ENCODE measurements at places on chromosomes 7 and 10. TPM values are rescaled to one million over a fixed set of nuclear protein-coding genes. Genes with fewer than 3 reads are reported as not detected.

- DNase-seq: no peak
Measured at GRCh38 chr10:123556049-123556448, 110.1 kb upstream of the GPR26 start.

- peak; percentile 40 for DNase-seq
Measured at GRCh38 chr7:1768832-1769231, 98.8 kb downstream of the ELFN1 start.

DNA sequence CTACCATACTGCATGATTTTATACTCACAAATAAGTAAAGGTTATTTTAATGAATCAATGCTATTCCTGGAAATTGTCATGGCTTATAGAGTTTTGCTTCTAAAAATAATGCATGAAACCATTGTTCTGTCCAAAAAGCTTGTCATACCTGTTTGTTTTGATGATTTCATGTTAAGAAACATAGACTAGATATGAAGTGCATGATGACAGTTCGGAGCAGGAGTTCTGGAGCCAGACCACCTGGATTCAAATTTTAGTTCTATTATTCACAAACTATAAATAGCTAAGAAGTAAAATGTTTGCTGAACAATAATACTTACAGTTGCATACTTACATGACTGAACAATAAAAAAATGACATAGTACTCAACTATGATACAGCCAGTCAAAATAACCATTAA lies 107.0 kb upstream of the AKR1E2 start:
- no peak for DNase-seq

DNA sequence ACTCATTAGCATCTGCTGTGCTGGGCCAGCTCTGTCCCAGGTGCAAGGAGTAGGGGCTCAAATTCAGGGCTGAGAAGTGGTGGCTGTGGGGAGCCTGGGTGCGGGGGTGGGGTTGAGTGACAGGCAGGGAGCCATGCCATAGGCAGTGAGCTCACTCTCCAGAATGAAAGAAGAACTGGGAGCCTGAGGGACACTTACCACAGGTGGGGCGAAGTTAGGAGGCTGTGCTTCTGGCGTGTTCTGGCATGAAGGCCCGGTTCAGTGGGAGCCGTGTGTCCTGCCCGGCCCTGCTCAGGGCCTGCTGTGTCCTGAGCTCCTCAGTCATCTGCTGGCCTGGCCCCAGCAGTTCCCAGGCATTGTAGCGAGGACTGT lies 62.5 kb downstream of the MKI67 start:
- DNase-seq: no peak

GRCh38 chr7:137658190-137658900 lies 188.4 kb downstream of the DGKI start:
- DNase-seq: no peak

GRCh38 chr10:69807122-69807521 lies 5.4 kb downstream of the COL13A1 start:
- peak; percentile 50 for DNase-seq

- no peak for DNase-seq
Measured at GRCh38 chr10:85919491-85920021, 447.0 kb downstream of the GRID1 start.

DNA sequence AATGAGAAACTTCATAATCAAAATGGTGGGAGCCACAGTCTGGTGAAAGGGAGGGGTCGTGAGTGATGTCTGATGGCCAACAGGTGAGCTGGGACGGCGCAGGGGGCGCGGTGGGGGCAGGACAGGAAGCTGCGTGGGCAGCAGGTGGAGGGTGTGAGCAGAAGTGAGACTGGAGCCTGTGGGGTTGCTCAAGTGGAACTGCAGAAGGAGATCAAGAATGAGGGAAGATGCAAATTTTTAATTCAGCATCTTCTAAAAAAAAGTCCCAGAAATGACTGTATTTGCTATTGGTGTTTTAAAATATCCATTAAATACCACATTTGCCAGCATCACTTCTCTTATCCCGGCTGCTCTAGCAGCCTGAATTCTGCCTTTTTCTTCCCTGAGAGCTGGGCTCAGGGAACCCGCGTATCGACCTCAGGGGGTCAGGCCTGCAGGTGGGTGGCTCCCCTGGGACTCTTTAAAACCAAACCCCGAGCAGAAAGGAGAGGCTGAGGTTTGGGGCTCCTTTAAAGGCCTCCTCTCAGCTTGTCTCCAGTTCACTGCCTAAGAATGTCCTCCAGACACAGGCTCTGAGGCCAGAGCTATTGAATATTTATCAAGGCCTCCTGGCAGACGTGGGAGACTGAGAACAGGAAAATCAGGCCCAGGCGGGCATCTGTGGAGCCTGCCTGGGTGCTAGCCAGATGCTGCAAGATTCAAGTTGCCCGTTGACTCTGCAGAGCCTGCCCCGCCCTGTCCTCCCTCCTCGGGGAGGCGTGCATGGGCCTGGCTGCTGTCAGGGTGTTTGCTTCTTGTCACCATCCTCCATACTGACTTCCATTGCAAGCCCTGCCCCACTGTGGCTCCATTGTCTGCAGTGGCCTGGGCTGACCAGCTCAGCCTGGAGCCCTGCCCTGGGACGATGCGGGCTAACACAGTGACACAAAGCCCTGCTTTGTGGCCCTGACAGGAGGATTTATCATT lies 53.9 kb downstream of the SYPL1 start:
- DNase-seq: no peak

- no peak for DNase-seq
Measured at GRCh38 chr7:106777674-106778299, 87.3 kb upstream of the PIK3CG start.

- DNase-seq: no peak
Measured at GRCh38 chr10:6746782-6747181, 166.7 kb upstream of the PRKCQ start.

DNA sequence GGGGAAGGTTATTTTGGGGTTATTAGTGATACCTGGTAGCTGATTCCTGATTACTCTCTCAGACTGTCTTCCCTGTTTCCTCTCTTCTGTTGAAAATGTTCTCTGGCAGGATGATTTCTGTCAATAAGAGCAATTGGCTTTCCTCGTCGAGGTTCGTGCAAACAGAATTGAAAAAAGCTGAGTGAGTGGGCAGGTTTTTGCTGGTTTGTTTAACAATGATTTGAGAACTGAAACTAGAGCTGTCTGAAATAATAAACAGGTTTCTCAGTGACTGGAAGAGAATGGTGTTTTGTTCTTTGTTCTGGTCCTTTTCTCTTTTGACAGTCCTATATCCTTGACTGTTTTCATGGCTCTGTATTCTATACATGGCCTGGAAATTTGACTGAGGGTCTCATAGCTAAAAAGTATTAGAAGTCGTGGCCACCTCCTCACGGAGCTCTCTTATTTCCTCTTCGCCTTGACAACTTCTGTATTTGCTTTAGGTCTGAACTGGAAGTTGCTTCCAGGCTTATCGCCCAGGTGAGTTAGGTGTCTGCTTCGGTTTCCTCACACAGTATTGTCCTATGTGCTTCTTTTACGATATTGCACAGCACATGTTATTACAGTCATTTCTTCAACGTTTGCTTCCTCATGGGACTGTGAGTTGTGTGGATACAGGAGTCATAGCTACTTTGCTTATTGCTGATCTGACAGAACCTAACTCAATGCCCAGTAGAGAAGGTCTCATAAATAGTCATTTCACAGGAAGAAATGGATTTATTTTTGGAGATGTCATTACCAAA lies 403.6 kb downstream of the NRG3 start:
- no peak for DNase-seq

DNA sequence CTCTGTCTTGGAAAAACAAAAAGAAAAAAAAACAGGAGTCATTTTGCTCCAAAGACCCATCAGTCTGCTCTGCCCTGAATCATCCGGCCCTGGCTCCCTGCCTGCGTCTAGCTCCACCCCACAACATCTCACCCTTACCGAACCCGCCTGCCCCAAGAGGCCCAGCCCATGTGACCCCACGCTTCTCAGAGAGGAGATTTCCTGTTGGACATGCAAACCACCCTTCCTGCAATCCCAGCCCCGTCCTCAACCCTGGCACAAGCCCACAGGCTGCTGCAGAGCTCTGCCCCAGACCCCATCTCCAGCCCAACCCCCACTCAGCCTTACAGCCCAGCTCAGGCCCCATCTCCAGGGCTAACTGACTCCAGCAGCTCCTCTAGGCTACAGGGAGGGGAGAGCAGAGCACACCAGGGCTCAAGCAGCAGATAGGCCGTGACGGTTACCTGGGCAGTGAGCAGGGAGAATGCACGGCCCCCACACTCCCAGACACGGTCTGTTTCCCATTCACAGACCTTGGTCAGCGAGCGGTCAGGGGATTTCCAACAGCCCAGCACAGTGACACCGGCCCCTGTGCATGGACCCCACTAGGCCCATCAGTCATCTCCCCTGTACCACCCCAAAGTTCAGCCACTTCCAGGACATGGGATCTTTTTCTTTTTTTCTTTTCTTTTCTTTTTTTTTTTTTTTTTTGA lies 69.9 kb upstream of the GTF2I start:
- DNase-seq: peak; percentile 88

Gene MLXIPL
- 1.8 TPM for polyA plus RNA-seq

Gene SORBS1
- 0.73 TPM for polyA plus RNA-seq

Gene COBL
- polyA plus RNA-seq: 1.5 TPM

Gene GIMAP7
- not detected for polyA plus RNA-seq

Gene UNC5B
- polyA plus RNA-seq: 0.16 TPM
